Dorsolateral prefrontal cortex (tissue), 122 donors: ENCODE measurements at places on chromosomes 7 and 10.
A peak's percentile ranks its signal among the peaks of the same experiment; 100 is the strongest.

DNA sequence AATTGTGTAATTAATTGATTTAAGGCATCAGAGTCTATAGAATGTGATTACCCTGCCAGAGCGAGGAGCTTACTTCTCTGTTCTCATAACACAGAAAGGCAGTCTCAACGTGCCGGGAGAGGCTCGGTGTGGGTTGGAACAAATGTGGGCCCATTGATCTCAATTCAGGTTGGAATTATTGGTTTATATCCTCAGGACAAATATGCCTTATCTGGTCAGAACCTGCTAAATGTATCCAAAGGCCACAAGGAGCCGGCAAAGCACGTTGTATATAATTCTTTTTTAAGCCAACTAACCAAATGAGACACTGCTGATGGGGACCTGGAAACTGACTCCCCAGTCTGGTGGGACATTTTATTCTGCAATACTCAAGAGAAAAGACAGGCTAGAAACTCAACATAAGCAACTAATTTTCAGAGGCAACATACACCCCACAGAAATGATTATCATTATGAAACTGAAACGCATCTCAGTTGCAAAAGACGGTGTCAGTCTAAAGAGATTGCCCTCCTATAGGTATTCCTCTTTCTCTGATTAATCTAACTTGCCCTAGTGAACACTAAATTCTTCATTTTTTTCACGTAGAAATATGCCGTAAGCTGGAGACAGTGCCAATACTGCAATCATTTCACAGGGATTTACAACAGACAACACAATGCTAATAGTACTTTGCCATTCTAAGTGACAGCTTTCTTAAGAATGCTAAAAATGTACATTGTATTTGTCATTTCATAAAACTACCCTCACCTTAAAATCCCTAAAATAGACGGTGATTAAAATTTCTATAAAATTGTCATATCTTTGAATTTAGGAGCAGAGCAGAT, 9.4 kb downstream of the EBF3 start:
- DNase-seq, result no peak

DNA sequence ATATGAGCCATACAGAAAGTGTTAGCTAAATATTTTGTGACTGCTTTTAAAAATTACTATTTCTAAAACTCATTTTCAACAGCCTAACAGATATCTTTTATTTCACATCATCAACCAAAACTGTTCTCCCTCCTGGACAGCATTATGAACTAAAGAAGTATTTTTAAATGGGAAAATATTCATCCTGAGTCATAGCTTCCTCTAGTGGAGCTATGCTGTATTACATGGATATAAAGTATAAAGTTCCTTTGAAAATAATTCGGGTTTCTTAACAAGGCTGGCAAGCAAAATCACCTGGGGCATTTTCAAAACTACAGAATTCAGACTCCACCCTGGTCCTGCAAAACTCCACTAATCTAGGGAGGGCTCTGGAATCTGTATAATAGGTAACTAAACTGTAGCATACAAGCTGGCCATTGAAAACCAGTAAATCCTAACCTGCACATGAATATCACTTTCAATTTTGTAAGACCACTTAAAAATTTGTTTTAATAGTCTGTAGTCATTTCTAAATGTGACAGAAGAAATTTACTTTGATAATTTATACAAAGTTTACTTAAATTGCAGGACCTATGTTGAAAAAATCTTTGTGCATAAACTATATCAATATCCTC, 53.5 kb downstream of the SCIN start:
- no peak for DNase-seq

DNA sequence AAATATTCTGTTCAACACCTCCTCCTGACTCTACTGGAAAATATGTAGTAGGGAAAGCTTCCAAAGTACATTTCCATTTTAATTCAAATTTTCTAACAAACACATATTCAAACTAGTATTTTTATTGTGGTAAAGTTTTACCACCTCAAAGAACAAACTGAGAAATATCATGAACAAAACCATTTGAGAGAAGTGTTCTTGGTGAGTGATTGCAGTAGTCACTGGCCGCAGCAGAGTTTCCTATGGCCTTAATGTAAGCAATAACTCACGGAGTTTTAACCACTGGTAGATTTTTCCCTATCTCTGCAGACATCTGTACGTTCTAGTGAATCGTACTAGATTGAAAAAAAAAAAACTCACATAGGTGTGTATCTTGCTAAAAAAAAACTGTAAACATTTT, 487.0 kb upstream of the FZD8 start:
- DNase-seq, result no peak

DNA sequence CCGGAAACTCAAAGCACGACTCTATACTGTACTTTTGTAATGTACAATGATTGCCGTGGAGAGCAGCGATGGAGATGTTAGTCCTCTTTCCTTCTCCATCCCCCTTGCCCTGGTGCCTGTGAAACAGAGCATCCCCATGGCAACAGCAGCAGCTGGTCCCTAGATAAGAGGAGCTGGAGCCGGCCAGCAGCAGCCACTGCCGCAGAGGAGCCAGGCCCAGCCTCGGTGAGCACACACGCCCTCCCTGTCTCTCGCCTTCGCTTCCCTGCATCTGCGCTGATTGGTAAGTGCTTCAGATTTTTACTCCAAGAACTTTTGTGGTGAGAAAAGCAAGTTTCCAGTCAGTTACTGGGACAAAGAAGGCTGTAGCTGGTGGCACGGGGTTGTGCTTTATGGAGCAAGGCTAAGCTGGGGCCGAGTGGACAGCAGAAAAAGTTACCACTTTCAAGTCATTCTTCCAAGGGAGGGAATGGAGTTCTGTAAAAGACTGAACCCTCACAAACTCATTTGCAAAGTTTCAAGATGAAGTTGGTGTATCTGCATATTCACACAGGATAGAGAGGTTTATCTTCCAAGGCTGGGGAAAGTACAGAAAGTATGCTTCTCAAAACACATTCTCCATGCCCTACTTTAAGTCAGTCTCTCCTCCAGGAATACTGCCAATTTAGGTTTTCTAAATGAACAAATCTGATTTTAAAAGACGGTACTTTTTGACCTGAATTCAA, at the start of gene PPP1R17:
Gene PPP1R17, plus strand, starts transcription at position 192 of the 725 bp plus-strand sequence. CDS start 5,227 bp downstream, outside the sequence.
- no peak for DNase-seq

- DNase-seq, result no peak
Observed at GRCh38 chr7:37112876-37113275, 335.8 kb downstream of the ELMO1 start.

DNA sequence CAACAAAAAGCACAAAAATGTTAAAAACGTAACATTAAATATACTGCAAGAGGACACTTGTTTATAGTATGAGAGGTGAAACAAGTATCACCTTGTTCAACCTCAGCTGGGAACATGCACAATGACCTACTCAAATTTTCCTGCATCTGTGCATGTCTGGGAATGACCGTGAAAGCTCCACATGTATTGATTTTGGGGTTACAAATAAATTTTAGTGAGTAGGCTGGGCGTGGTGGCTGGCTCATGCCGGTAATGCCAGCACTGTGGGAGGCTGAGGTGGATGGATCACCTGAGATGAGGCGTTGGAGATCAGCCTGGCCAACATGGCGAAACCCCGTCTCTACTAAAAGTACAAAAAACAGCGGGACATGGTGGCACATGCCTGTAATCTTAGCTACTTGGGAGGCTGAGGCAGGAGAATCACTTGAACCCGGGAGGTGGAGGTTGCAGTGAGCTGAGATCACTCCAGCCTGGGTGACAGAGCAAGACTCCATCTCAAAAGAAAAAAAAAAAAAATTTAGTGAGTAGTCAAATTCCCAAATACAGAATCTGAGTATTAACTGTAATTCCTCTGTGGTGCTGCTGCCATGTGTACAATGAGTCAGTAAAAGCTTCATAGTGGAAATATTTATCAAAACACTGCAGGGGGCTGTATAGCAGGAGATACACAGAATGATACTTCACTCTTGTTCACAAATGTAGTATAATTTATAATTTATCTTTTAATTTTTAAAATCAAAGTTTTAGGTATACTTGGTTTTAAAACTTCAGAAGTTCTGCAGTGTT, 41.1 kb downstream of the SUGCT start:
- DNase-seq, result no peak

DNA sequence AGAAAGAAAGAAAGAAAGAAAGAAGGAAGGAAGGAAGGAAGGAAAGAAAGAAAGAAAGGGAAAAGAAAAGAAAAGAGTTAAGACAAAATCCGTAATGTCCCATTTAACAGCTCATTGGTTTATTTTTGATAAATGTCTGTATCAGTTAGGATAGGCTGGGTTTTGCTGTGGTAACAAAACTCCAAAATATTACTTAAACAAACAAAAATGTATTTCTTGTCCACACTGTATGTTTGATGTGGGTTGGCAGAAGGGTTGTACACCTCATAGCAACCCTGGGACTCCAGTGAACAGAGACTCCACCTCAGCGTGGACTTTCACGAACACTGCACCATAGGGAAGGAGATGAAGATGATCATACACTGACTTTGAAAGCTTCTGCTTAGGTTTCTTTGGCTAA, 59.6 kb downstream of the PPP1R3C start:
- DNase-seq, result no peak

- DNase-seq, result no peak
Observed at GRCh38 chr10:77030974-77031373, 606.6 kb downstream of the KCNMA1 start.

DNA sequence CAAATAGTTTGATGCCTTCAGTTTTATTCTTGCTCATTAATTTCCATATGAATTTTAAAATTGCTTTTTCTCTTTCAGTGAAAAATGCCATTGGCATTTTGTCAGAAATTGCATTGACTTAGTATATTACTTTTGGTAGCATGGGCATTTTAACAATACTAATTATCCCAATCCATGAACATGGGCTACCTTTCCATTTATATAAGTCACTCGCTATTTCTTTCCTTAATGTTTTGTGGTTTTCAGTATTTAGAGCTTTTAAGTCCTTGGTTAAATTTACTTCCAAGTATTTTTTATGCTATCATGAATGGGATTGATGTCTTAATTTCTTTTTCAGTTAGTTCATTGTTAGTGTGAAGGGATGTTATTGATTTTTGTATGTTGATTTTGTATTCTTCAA, 297.4 kb downstream of the ATRNL1 start:
- DNase-seq, result no peak

DNA sequence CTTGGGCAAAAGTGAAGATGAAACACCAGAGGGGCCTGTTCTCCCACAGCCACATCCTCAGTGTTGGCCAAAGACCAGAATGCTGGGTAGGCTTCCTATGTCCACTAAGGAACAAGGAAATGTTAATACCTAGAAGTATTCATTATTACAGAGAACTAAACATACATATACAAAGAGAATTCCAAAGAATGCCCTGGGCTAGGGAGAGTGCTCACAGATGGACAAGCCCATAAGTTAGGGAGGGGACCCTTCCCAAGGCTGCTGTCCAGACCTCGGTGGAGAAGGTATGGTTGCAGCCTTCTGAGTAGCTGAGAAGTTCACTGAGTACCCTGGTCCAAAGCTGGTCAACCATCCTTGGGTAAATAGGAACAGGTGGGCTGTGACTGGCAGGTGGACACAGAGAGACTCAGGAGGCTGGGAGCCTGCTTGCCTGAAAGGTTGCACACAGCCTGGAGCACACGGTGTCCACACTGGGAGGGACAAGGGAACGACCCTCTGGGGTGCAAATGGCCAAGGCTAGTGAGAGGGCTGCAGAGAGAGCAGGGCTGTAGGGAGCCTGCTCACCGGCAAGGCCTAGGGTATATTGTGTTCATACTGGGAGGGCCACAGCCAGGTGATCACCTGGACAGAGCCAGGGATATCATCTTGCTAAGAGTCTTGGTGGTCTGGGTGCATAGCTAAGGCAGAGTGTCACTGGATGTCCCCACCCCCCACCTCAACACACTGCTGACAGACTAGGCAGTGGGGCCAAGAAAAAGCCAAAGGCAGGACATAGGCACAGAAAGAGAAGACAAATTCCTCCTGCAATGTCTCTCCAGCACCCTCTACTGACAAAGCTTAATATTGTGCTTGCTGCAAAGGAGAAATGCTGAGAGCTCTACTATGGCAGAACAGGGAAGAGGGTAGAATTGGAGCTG, 40.3 kb downstream of the CPVL start:
- DNase-seq, result peak; percentile 34

- DNase-seq, result no peak
Observed at GRCh38 chr10:76301211-76301610, 869.8 kb downstream of the LRMDA start.

- DNase-seq, result no peak
Observed at GRCh38 chr7:139752604-139753003, 25.2 kb downstream of the HIPK2 start.

DNA sequence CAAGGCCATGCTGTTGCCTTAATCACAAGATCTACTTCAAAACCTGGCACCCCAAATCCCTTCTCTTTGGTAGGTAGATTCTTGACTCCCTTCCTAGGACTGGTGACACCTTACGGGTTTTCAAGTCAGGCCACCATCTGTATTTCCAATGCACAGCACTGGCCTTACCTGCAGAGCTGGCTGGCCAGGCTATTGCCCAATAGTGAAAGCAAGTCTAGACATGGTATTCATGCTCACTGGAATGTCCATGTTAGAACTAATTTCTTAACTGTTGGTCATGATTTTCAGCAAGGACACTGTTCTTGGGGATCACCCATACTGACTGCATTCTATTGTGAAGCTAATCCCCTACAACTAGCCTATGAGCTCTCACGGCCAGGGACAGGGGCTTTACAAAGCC, 313.1 kb upstream of the RNF32 start:
- DNase-seq, result no peak

DNA sequence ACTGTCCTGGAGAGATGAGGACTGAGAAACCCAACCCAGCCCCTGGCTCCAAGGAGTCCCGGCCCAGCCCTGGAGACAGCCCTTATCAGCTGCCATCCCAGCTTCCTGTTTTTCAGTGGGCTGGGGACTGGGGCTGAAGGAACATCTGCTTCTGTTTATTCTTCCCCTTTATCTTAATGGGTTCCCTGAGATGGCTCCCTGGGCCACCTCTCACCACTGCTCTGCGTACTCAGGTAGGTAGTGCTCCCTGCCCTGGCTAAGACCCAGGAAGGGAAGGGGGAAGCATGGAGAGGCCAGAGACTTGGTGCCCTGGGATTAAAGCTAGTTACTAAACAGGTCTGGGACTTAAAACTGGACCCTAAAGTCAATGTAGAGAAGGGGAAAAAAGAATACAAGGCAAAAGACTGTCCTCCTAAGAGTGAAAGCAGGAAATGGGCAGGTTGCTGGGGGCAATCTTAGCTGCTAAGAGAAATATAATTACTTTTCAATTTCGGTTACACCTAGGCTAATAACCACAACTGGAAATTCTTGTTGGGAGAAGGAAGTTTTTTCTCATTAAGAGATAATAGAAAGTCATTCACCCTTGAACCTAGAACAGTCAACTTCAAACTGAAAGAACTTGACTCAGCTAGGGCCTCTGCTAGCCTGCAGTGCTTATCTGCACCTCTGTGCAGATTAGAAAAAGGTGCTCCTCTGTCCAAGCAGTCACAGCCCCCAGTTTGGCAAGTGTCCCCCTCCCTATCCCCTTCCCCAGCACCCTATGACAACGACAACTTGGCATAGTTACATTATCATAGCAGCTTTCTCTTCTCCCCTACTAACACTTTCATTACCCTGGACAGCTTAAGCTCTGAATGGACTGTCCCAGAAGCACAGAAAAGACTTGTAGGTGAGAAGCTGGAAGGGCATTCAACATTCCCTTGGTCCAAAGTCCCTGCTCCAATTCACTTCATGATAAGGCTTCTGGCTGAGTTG, 65.6 kb upstream of the KDM7A start:
- no peak for DNase-seq

- DNase-seq, result no peak
Observed at GRCh38 chr10:14748441-14748840, 26.3 kb downstream of the FAM107B start.
